ENCODE measurements at places on chromosomes 4 and X.

DNA sequence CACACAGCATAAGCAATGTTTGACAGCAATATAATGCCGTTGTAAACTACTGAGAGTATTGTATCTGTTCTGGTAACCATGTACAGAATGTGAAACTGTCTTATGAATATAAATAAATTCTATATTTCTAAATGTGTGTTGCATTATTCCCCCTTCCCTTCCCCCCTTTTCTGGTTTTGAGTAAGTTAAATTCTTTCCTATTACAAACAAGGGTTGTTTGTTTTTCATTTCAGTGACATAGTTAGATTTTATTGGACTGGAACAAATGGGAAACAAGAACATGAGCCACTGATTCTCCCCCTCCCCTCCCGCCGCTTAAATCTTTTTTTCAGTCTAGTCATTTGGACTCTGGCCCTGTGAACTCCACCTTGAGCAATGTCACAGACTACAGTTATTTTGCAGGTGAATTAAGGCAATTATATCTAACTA is 69.8 kb downstream of the GPAT3 start:
- DNase-seq, result no peak

GRCh38 chr4:61934198-61934597 is 734.1 kb downstream of the ADGRL3 start:
- DNase-seq, result no peak

- DNase-seq, result no peak
Observed at GRCh38 chr4:62117886-62118285, 917.8 kb downstream of the ADGRL3 start.

DNA sequence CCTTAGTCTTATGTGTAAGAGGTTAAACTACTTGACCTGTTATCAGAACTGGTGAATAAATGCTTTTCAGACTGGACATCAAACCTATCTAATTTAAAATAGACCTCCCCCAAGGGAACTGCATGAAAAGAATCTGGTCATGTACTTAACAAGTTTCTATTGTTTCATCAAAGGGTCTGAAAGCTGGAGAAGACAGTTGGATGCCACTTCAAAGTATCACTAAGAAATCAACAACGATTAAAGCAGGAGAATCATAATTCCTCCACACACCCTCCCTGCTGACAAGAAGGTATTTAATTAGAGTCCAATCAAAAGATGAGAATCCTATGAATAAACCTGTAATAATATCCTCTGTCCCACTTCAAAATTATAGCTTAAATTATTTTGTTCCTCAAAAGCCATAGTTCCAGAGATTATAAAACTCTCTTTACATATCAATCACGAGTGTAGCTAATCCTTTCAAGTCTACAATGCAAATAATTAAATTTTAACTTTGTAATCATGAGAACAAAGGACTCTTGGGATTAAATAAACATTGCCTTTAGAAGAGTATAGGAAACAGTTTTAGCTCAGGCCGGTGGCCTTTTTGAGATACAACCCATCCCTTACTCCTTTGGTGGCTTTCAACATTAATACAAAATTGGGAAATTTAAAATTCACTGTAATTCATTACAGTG is 35.1 kb downstream of the TSPAN5 start:
- DNase-seq, result no peak

DNA sequence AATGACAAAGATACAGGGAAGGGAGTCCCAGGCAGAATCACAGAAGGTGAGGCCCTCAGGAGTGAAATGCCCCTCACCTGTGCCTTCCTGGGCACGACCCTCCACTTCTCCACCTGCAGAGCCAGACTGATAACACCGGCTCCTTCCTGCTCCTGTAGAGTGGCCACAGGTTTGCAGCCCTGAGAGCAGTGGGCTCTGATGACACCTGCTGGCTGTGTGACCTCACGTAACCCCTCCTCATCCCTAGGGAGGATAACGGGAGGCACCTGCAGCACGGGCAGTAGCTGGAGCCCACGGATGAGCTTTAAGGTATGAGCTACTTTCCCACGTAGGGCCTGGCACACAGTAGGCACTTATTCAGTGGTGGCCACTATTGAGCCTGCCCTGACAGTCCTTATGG is 25.5 kb upstream of the MAN2B2 start:
- DNase-seq, result no peak

DNA sequence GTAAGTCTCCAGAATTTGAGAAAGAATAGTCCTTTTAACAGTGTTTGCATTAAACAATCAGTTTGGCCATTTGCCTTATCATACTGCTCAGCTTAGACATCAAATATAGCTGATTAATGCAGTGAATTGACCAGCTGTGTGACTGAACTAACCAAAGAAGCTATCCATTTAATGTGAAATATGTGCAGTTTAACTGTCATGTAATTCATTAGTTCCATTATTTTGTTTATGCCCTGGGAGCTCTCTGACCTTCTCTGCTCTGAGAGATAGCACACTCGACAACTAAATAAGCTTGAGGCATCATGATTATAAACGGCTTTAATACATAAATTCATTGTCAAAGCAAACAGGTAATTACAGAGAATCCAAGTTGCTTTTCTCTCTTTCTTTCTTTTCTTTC is 324.3 kb upstream of the PCDH7 start:
- no peak for DNase-seq

- no peak for DNase-seq
Observed at GRCh38 chr4:184382189-184382846, 92.0 kb downstream of the IRF2 start.

- DNase-seq, result no peak
Observed at GRCh38 chr4:156969101-156969500, 2.5 kb downstream of the PDGFC start.

GRCh38 chr4:58808817-58809216 is 1698.6 kb upstream of the IGFBP7 start:
- no peak for DNase-seq
